Stimulated activated CD8-positive, alpha-beta memory T cell treated with anti-CD3 and anti-CD28 coated beads, Interleukin-7, amount 100 ng/mL, for 1 hour (primary cell): ENCODE measurements at places on chromosomes 4 and X.

GRCh38 chr4:138925495-138925894 is 90.1 kb upstream of the NOCT start:
- DNase-seq = no peak

- no peak for DNase-seq
Measured at GRCh38 chr4:81566161-81566591, 94.5 kb upstream of the RASGEF1B start.

DNA sequence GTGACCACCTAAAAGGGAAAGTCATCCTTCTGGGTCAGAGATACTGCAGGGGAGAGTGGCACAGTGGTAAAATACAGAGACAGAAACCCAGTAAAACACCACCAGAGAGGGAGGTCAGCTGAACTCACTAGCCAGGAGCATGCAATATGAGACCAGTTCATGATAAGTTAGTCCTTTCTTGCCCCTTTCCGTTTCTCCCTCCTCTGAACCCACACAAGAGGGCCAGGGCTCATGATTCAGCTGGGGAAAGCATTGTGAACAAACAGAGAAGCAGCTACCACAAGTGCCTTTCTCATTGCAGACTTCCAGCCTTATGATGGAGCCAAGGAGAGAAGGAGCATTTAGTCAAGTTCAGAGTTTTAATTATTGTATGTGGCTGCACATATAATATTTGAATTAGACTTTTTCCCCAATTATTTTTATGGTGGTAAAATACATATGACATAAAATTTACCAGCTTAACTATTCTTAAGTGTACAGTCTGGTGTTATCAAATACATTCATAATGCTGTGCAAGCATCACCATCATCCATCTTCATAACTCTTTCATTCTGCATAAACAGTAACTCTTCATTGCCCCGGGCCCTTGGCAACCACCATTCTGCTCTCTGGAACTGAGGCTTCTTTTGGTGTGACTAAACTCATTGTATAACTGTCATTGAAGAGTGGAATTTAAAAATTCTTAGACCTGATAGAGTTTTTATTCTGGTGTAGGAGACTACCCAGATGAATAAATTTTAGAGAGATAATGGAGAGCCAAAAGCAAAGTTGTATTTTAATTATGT is 114.6 kb downstream of the DDIT4L start:
- no peak for DNase-seq

- no peak for DNase-seq
Measured at GRCh38 chr4:118757761-118758251, 72.6 kb downstream of the METTL14 start.

- DNase-seq = no peak
Measured at GRCh38 chr4:164154416-164154815, 599.5 kb upstream of the SMIM31 start.

GRCh38 chr4:164379694-164380093 is 374.2 kb upstream of the SMIM31 start:
- no peak for DNase-seq

DNA sequence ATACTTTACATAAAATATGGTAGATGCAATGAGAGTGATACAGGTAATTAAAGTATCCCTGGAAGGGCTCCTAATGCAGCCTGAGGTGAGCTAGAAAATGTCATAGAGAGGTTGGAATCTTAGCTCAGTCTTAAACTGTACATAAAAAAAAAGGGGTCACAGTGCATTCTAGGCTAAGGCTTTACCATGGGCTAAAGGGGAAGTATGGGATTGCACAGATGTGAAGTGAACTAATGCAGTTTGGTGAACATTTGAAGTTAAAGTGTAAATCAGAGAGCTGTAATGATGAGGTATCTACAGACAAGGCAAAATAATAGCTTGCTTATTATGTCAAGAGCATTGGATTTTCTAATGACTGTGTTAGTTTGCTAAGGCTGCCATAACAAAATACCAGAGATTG is 405.9 kb downstream of the ADGRL3 start:
- no peak for DNase-seq

GRCh38 chr4:140154572-140154891 is 548 bp upstream of the MAML3 start:
- no peak for DNase-seq

DNA sequence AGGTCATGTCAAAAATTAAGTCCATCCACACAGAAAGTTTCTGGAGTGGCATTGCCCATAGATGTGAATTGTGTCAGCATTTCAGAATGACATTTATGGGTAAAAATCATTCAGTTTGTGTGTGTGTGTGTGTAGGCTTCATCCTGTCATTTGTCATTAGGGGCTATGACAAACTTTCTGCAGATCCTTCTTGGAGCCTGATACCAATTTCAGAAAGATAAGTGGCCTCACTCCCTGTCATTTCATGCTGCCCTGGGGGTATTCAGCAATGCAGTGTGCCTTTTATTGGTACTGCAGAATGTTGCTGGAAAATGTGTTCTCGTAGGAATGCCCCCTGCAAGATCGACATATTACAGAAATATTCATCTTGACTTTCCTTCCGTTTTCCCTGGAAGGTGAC is 659.7 kb downstream of the NLGN4X start:
- DNase-seq = no peak

GRCh38 chr4:98202907-98203306 is 58.3 kb upstream of the RAP1GDS1 start:
- no peak for DNase-seq

DNA sequence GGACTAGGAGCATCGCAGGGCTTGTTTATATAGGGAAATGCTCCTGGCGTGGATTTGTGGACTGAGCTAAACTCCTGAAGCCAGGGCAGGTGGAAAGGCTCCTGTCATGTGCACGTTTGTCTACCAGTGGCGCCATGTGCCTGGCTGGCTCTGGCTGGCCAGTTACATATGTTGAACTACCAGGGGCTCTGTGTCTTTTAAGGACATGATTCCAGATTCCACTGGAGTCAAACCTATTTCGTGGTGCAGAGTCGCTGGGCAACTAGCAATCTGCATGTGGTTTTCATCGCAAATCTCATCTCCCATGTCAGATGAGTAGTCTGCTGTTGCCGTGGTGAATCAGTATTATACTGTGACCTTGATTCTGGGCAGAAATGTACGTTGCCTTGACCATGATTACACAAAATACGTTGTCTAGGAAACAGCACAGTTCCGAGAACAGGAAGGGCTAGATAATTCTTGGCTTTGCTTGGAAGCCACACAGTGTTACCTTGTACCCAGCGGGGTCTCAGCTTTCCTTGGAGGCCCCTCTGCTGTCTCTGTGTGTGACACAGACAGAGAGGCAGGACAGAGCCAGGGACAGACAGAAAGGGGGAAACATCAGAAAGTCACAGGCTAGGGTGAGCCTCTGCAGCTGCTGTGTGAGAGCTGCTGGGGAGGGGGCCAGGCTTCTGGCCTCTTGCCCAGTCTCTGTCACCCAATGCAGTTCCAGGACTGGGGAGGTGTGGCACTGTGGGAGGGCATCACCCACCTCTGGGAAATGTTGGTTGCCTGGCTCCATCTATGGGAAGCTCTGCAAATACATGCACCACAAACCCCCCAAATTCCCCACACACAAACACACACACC is 19.2 kb downstream of the PNMA6E start:
- no peak for DNase-seq
